ENCODE measurements at places on chromosomes 3 and 15.

GRCh38 chr15:78179286-78179840 is 30.2 kb downstream of the IDH3A start:
- no peak for DNase-seq

- no peak for DNase-seq
These were observed 172.2 kb downstream of the ATP10A start for GRCh38 chr15:25690673-25691543.

- DNase-seq, result no peak
These were observed 1.2 kb downstream of the SH3BP5 start for GRCh38 chr3:15331072-15331605.

- DNase-seq, result peak; percentile 47
These were observed 5.6 kb upstream of the MECOM start for GRCh38 chr3:169668957-169669741.

DNA sequence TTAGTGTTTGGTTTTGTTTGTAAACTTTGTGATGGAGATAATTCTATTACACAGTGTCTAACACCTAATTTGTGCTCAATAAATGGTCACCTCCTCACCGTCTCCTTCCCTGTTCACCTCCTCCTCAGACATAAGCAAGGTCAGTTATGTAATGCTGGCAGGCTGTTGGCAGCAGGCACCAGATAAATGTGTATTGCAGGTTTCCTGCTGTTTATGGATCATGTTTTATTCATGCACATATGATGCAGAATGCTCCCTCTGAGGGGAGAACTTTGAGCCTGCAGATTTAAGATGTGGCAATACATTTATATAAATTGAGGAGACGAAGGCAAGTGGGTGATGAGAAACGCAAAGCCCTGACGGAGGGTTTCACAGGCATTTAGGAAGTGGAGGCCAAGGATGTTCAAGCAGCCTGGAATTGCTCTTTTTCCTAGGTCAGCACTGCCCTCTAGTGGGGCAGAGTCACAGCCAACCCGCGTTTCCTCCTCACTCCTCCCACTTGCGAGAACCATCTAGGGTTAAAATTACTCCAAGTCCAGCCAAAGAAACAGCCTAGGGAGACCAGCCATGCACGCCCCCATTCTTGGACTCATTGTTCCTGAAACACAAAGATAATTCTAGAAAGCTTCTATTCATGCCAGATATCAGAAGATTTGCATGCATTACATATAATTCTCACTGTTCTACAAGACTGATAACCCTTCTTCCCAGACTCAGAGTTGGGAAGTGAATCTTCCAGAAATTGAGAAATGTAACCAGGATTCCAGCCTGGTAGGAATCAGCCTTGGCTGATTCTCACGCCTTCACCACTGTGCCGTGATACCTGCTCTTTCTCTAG is 228.7 kb downstream of the SLCO3A1 start:
- DNase-seq, result peak; percentile 54

DNA sequence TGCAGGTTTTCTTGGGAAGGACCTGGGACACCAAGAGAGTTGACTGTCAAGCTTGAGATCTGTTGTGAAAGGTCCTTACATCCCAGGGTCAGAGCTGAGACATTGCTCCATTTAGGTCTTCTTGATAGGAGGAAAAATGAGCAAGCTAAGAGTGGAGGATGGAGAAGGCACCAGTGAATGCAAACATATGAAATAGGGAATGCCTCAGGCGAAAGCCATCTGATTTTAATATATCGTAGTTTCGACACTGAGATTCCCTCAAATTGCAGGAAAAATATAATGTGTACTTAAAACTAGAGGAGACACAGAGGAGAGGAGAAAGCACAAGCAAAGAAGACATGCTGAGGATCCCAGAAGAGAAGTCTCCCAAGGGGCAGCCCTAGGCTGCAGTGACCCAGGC is 85.5 kb downstream of the TM4SF4 start:
- DNase-seq, result no peak

- DNase-seq, result no peak
These were observed 95.9 kb downstream of the SEMA5B start for GRCh38 chr3:122931636-122932035.

DNA sequence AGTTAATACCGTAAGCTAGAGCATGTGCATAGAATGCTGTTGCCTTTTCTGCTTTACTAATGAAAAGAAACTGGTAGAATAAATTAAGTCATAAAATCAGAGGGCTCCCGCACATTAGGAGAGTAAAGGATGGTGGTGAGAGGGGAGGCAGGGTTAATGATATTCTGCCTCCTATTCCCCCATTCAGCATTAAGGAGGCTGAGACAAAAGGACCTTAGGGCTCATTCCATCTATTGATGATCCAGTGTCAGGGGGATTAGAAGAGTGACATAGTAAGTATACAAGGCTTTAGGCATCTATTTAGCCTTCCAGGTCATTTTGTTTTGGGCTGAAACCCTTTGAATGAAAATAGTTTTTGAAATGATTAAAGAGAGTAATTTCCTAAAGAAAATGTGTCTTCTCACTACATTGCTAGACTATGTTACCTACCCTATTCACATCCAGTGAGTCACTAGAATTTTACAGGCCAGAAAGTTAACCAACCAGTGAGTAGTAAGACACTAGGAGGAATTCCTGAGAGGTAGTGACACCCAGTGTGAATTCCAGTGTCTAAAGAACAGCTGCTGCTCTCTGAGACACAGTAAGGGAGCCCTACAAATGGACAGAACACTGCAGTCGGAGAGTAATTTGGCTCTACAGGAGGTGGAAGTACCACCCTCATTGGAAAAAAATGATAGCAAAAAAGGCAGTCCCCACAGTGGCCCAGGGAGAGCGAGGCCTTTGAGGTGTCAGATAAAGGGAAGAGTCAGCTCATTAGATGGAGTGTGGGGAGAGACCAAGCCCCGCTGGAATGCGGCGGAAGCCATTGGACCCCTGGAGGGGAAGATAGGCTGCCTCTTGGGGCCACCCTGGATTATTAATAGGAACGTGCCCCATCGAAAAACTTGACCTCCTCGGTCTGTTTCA is 67.6 kb downstream of the TUSC7 start:
- DNase-seq, result no peak

DNA sequence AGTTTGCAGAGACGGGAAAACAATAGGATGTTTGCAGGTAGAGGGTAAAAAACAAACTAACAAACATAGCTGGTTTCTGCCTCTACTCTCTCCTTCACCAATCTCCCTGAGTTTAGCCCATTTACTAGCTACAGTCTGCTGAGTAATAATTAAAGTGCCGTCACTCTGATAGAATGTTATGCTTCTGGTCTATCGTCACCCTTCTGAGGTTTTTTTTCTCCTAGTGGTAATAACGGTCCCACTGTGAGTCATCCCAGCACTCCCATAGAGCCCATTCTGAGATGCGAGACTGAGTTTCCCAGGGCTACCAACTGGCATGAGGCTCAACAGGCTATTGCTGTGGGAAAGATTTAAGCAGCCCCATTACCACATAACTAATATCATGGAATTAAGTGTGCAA is 56.4 kb downstream of the PLAAT1 start:
- DNase-seq, result no peak

- DNase-seq, result no peak
These were observed 10.6 kb downstream of the CAND2 start for GRCh38 chr3:12807066-12807465.

DNA sequence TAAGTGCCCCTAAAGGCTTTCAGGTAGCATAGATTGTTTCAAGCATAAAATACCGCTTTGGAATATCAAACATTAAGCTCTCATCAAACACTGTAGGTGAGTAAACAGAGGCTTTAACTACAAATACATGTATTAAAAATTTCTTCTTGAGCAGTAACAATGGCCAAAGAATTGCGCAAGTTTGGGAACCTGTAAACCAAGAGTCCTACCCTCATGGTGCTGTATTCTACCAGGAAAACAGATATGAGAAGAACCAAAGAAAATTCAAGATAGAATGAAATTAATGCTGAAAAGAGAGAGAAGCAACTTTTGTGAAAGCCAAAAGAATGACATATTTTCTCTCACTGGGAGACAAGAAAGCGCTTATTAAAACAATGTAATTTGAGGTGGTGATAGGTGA is 45.5 kb downstream of the CPNE4 start:
- no peak for DNase-seq

DNA sequence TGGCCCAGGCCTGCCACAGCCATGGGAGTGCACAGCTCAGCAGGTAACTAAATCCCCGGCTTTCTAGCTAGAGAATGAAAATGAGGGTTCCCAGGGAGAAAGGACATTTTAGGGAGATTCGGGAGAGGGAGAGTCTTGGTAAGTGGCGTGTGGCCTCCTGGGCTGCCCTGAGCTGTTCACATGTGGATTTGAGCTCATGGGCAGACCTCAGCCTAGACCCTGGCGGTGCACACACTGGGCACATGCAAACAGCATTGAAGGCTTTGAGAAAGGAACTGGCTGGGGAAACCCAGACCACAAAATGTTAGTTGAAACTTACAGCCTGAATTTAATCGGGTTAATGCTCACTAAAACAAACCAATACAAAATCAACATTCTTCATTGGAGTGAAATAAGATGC is 72.4 kb downstream of the TFRC start:
- DNase-seq, result no peak

DNA sequence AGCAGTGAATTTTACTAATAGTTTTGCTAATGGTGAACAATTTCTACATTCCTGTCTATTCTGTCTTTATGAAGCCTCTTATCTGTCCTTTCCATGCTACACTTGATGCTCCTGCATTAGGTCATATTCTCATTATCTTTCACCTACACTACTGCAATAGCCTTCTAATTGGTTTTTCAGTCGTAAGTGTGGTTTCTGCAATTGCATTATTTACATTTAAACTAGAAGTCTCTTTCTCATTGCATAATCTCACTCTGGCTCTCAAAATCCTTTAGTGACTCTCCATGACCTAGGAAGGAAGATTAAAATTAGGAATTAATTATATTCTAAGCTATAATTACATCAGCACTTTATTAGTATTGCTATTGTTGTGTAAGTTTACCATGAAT is 686.5 kb downstream of the IGSF11 start:
- DNase-seq, result no peak

DNA sequence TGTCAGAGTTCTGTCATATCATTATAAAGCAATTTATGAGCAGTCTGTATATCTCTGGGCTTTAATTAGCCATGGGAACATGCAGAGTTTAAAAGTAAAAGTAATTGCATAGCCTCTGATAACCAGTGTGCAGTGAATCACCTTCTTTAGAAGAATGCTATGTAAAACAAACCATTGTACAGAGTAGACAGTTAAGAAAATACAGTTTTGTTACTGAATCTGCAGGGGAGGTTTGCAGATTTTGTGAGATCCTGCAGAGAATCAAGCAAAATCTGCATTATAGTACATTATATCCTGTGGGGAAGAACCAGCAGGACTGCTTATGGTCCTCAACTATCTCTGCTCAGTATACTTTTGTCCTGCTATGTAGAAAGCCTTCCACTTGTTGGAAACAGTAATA is 396.2 kb upstream of the NAALADL2 start:
- DNase-seq, result no peak

DNA sequence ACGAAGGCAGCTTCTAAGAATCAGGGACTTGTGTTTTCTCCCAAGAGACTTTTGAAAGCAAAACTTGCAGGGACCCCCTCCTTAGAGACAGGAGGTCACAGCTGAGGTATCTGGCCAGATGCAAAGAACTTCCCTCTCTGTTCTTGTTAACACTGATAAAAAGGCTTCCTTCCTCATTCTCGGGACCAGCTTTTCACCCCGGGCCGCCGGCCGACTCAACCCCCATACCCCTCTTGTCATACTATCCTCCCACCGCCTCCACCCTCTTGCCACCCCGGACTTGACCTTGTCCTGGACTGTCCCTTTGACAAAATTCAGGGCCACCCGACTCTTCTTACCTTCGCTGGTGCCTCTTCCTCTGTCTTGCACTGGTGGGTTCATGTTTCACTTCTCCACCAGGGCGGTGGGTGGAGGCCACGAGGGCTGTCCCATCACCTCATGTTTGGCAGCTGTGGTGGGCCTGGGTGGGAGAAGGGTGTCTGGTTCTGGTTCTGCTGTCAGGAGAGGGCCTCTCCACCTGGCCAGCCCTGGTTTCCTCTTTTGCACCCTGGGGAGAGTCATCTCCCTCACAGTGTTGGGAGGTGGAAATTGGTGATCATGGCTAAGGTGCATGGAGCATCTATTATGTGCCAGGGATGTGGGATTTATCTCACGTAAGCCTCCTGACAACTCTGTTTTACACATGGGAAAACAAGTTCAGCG is 32.5 kb downstream of the BHLHE40 start:
- DNase-seq, result no peak

GRCh38 chr3:116155841-116156240 is 289.4 kb downstream of the LSAMP start:
- DNase-seq, result no peak

DNA sequence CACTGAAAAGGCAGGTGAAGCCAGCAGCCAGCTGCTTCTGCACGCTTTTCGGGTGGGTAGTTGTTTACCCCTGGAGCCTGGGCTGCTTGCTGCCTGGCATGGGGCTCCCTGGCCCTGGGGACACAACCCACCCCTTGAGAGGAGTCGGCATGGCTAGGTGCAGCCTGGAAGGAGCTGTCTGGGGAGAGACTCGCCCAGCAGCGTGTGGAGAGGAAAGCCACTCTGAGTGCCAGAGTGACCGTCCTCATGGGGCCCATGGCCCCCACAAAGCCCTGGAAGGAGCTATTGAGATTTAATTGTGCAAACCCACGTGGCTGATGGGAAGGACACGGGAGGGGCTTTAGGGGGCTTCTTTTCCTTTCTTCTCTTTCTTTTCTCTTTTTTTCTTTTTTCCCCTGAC is 137.5 kb downstream of the OPA1 start:
- no peak for DNase-seq

DNA sequence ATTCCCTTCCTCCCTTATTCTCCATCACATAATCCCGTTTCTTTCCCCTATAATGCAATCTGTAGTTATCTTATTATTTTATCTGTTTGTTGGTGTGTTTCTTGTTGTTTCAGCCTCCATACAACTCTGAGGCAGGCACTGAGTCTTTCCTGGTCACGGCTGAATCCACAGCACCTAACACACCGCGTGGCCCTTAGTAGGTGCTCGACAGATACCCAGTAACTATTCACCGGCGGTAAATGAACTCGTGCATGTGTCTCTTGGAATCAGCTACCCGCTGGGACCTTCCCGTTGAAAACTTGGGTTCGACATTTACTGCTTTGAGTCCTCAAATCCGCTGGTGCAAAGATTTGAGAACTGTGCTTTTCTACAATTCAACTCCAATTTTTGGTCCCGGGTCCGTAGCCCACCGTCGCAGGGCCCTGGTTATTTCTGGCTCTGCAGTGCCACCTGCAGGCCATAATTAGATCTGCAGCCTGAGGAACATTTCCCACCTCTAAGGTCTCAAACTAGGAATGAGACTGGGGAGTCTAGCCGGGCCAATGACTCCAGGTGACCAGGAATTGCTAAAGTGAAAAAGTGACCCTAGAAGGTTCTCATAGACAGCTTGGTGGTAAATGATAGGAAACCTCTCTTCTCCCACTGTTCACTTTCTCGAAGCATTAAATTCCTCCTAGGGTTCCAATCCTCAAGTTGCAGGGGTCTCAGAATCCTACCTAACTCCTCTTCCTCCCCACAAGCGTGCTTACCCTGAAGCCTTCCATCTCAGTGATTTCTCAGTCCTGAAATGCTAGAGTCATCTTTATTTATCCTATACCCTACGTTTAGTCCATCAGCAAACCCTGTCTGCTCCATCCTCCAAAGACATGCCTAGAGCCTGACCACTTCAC is 40.0 kb upstream of the TRH start:
- peak; percentile 17 for DNase-seq

GRCh38 chr15:86489981-86490380 is 410.3 kb downstream of the AGBL1 start:
- no peak for DNase-seq

Data from stimulated activated CD4-positive, alpha-beta T cell treated with anti-CD3 and anti-CD28 coated beads, Interleukin-12 subunit alpha, Interleukin-12 subunit beta, amount 100 ng/mL, for 4 hours (primary cell).